ENCODE measurements at places on chromosomes 11 and 22. TPM values are rescaled to one million over a fixed set of nuclear protein-coding genes. Genes with fewer than 3 reads are reported as not detected.

- no peak overlapping the region for H3K27ac ChIP-seq
- peaks cover 7% of the 10 kb centered on the region for H3K36me3 ChIP-seq
- DNase-seq = no peak
- H3K27me3 ChIP-seq = no peaks in the 10 kb centered on the region
These were observed 45.3 kb upstream of the ARHGAP32 start for GRCh38 chr11:129237456-129237855.

DNA sequence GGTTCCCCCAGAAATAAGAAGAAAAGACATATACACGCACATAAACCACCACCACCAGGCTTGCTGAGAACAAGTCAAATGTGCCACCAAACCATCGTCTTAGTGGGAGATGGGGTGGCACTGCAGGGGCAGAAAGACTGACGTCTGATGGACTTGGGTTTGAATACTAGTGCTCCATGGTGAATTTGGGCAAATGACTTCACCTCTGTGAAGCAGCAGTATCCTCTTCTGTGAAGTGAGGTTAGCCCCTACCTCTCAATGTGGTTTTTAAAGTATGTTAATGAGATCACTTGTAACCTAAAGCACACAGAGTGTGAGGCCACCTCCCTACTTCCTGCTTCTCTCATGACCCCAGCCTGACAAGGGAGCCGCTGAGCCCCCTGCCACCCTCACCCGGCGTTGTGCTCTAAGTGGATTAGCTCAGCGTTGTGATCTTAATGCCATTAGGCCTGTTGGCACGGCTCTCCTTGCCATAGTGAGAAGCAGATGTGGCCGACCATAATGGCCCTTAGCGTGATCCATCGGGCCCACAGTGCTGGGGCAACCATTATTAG, 14.4 kb downstream of the ZBTB16 start:
- H3K27ac ChIP-seq = peak overlapping the region; percentile 58
- peaks cover 89% of the 10 kb centered on the region for H3K36me3 ChIP-seq
- peaks cover 96% of the 10 kb centered on the region for H3K4me1 ChIP-seq
- no peak overlapping the region for H3K4me3 ChIP-seq

PGA5 gene
- total RNA-seq = 3.6 TPM

PNPLA5 gene
- total RNA-seq = not detected

CCDC87 gene
- total RNA-seq = 0.21 TPM

CALCA gene
- total RNA-seq = not detected

Data from tibial nerve (tissue), 4 donors.